Uterus (tissue), 4 donors: ENCODE measurements at places on chromosomes 4 and X. TPM values are rescaled to one million over a fixed set of nuclear protein-coding genes. Genes with fewer than 3 reads are reported as not detected.

SLC6A14 gene
- total RNA-seq, result not detected

USP26 gene
- total RNA-seq, result not detected

P2RY4 gene
- total RNA-seq, result not detected

VCX gene
- total RNA-seq, result 0.76 TPM

AKAP14 gene
- total RNA-seq, result 0.97 TPM

ARL9 gene
- total RNA-seq, result 1.7 TPM

VEGFC gene
- total RNA-seq, result 16.2 TPM

TLR10 gene
- not detected for total RNA-seq

SRPX2 gene
- total RNA-seq, result 9.4 TPM

MAN2B2 gene
- total RNA-seq, result 30.8 TPM

ABLIM2 gene
- total RNA-seq, result 6.0 TPM

RPS6KA6 gene
- 13.1 TPM for total RNA-seq

NLRP2B gene
- total RNA-seq, result not detected

CYBB gene
- 11.2 TPM for total RNA-seq

VCX3B gene
- not detected for total RNA-seq

TLL1 gene
- 9.7 TPM for total RNA-seq

MSL3 gene
- total RNA-seq, result 39.4 TPM

MAGEE1 gene
- 4.6 TPM for total RNA-seq

FDCSP gene
- not detected for total RNA-seq

MAGEA2 gene
- not detected for total RNA-seq

CEP44 gene
- total RNA-seq, result 22.0 TPM

CXCR3 gene
- total RNA-seq, result not detected

PLAC8 gene
- 2.6 TPM for total RNA-seq

NLGN4X gene
- total RNA-seq, result 17.4 TPM

HERC6 gene
- 27.6 TPM for total RNA-seq

TAF7L gene
- total RNA-seq, result not detected

NPY2R gene
- not detected for total RNA-seq

MAGEA3 gene
- not detected for total RNA-seq

SLC10A4 gene
- total RNA-seq, result not detected

DUSP21 gene
- total RNA-seq, result not detected

C1QTNF7 gene
- 11.8 TPM for total RNA-seq

SEPTIN11 gene
- total RNA-seq, result 78.5 TPM

ZNF711 gene
- total RNA-seq, result 0.51 TPM

TNMD gene
- not detected for total RNA-seq

KLKB1 gene
- 0.62 TPM for total RNA-seq

TSPAN6 gene
- 22.3 TPM for total RNA-seq

RHOXF2B gene
- not detected for total RNA-seq

BRCC3 gene
- 4.1 TPM for total RNA-seq

ARX gene
- total RNA-seq, result not detected

F9 gene
- total RNA-seq, result not detected

CENPVL1 gene
- total RNA-seq, result not detected
